ENCODE measurements at places on chromosomes 2 and 18.

GRCh38 chr18:68445136-68445535 lies 269.8 kb downstream of the TMX3 start:
- no peak for DNase-seq

DNA sequence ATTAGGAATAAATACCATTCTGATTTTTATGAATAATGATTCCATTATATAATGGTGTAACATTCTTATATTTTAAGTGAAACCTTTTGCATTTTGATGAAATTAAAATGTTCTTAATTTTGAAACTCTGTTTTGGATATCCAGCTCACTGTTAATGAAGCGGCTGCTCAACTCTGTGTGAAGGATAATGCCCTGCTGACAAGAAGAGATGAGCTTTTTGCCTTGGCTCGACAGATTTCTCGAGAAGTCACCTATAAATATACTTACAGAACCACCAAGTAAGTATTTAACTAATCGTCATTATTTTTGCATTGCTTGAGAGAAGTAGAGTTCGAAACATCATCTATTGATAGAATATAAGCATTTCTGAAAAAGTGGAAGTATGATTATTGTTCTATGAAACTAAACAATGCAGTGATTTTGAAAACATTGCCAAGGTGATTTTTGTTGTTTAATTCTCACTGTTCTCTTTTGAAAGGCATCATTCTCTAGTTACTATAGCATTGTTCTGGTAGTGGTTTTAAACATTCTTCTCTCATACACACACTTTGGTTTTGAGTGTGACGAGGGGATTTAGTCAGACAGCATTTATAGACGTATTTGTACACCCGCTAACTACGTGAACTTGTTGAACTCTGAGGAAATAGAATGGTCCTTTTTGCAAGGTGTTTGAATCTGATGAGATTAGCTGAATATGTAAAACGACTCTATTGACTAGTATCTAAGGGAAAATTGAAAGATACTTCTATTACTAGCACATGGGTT lies 21.5 kb downstream of the NAB1 start:
- no peak for DNase-seq

DNA sequence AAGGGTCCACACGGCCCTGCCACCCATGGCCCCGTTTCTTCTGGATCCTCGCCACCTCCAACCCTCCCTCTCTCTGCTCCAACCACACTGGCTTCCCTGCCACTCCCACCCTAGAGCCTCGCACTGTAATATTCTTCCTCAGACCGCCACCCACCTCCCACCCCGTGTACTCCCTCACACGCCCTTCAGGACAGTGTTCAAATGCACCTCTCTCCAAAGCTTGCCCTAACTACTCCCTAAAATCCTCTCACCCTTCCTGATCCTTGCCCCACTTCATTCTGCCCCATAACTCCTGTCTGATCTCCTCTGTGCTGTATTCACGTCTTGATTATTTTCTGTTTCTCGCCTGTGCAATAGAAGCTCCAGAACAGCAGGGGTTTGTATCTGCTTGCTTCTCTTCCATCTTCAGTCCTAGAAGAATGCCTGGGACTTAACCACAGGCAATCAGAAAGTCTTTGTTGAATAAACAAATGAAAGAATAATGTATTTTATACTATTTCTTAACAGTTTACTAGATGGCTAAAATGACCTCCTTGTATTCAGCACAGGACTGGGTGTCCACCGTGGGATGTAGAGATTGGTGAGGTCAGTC lies 25.5 kb downstream of the EPB41L3 start:
- no peak for DNase-seq

DNA sequence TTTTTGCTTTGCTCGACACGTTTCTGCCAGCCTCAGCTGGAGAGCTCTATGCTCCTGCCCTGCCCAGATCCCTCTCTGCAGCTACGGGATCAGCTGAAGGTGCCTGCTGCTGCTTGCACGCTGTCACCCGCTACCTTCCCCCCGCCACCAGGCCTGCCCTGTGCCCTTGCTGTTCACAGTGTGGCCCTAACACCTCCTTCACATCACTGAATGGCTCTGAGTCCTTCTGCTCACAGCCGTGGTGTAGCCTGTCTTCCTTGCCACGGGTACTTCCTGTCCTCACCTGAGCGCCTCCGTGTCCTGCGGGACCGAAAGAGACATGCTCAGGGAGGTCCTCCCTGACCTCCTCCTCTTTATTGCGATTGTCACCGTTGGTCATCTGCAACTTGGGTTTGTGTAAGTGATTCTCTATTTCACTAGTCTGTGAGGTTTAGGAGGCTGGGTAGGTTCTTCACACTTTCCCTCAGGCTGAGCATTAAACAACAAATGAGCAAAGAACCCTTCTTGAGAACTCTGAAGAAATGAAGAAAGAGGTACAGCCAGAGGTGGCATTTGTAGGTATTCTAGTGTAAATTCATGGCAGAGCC lies 127.5 kb downstream of the NCK2 start:
- no peak for DNase-seq

- DNase-seq = no peak
These were observed 132.2 kb downstream of the TDRD15 start for GRCh38 chr2:21256006-21256405.

GRCh38 chr2:42028571-42029148 lies 19.2 kb upstream of the PKDCC start:
- no peak for DNase-seq

- DNase-seq = no peak
These were observed 14.9 kb downstream of the MRPS9 start for GRCh38 chr2:105052773-105053172.

GRCh38 chr2:1588051-1588977 lies 156.0 kb downstream of the PXDN start:
- no peak for DNase-seq

DNA sequence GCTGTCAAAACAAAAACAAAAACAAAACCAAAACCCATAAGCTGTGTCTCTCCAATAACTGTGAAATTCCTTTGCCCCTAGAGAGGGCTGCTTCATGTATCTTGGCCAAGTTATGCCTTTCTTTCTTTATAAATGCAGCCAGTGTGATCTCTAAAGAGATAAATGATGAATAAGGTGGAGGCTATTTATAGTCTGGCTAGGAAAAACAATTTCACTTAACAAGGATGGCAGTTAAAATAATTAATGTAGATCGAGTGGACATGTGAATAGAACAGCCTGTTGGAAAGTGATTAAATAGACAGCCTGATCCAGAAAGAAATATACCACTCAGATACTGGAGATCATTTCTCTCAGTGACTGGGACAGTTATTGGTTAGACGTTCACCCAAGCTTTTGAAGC lies 1666.9 kb upstream of the CELF4 start:
- no peak for DNase-seq

GRCh38 chr2:113901943-113902342 lies 12.1 kb downstream of the ACTR3 start:
- DNase-seq = no peak

- no peak for DNase-seq
These were observed 14.7 kb downstream of the PCARE start for GRCh38 chr2:29059624-29060023.

GRCh38 chr2:120392923-120393322 lies 47.0 kb downstream of the INHBB start:
- DNase-seq = no peak

DNA sequence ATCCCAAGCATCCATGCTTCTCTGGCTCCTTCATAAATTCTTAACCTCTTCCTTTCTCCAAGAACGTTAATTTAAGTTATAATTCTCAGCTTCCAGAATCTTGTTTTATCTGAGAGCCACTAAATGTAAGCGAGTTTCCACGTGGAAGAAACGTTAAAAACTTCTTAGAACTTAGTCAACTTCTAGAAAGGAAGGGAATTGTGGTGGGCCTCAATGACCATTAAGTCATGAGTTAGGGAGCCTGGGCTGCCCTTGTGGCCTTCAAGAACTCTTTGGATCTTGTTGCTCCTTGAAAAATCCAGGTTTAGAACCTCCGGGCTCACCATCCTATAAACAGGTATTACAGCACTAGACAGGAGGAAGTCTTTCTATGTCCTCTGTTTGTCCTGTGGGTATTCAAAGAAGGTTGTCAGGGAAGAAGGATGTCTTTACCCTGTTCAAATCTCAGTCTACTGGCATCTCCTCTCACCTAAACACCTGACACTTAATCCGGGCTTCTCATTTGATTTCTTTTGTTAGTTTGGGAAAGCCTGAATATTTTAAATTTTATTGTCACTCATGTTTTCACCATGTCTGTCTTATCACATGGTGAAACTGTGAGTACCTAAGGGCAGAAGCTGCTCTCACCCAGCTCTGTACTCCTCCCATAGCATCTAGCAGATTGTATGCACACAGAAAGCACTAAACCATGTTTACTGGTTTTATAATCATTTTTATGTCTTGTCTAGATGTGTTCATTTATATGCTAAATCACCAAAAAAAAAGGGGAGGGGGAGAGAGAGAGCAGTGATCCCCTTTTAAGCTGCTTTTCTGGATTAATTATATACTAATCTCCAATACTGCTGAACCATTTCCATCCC lies 6.3 kb downstream of the RND3 start:
- no peak for DNase-seq
